Progenitor cell of endocrine pancreas (in vitro differentiated cells): ENCODE measurements at places on chromosomes 6 and 20.

DNA sequence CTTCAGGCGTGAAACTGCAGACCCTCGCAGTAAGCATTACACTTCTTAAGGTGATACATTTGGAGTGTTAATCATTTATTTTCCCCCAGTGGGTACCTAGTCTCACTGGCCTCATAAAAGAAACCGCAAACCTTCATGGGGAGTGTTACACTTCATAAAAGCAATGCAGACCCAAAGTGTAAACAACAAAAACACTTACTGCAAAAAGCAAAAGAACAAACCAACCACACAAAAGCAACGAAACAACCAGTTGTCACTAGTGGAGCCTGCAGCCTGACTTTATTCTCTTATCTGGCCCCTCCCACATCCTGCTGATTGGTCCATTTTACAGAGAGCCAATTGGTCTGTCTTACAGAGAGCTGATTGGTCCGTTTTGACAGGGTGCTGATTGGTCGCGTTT is 23.8 kb downstream of the LY86 start:
- DNase-seq, result no peak

GRCh38 chr6:4486568-4487315 is 289.5 kb upstream of the CDYL start:
- DNase-seq, result no peak

- DNase-seq, result no peak
Measured at GRCh38 chr20:25055711-25056495, 2.0 kb downstream of the ACSS1 start.

GRCh38 chr6:137813308-137813970 is 53.6 kb upstream of the TNFAIP3 start:
- no peak for DNase-seq

- no peak for DNase-seq
Measured at GRCh38 chr6:135196739-135197510, 15.8 kb downstream of the MYB start.

DNA sequence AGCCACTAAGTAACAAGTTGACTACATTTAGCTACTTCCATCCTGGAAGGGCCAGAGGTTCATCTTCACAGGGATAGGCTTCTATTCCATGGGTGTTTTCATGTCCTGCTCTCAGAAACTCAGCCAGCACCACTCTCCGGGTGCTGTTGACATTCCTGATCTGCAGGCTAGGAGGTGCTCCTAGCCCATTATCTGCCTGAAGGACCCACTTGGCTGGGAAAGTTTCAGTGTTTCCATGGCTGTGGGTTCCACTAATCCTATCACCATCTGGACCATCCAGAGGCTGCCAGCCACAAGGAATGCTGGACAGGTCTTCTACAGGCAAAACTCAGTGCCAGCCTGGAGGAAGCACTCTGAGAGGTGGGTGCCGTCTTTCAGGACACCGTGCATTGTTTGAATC is 45.2 kb downstream of the HLA-G start:
- DNase-seq, result no peak

DNA sequence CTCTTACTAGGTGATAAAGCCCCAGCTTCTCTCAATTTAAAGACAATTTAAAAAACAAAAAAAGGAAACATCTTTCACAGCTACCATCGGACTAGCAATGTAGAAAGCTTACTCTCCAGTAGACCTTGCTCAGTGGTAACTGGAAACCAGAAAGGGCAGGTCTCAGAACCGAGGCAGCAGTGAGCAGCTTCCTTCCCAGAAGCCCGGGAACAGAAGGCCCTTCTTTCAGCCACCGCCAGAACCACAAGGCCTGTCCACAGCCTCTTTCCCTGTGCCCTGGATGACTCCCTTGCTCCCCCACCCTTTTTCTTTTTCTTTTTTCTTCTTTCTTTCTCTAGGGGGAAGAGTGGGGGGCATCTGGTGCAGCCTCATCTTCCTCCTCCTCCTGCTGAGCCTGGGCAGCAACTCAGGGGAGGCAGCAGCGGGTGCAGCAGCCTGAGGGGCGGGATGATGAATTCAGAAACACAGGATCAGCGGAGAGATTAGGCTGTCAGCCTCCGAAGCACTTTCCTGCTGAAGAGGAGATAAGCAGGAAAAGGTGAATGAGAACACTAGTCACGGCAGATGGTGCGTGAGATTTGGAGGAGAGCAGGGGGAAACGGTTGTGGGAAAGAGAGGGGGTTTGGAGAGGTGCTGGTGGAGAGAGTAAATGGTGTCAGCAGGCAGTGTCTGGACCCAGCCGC is 158.5 kb downstream of the ID4 start:
- no peak for DNase-seq
